ENCODE measurements at places on chromosomes 7 and 10. TPM values are rescaled to one million over a fixed set of nuclear protein-coding genes. Genes with fewer than 3 reads are reported as not detected.

DNA sequence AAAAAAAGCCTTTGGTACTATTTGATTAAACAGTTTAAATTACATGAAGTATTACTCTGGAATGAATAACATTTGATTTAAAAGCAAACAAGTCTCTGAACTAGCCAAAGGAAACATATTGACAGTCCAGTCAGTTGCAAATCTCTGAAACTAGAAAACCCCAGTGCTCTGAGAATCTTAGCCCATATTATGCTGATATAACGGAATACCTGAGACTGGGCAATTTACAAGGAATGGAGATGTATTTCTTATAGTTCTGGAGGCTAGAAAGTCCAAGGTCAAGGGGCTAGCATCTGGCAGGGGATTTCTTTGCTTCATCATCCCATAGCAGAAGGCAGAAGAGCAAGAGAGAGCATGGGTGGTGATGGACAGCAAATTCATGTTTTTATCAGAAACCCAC is 21.7 kb upstream of the FKBP9 start:
- no peaks in the 10 kb centered on the region for H3K27me3 ChIP-seq
- no peak overlapping the region for H3K4me3 ChIP-seq
- no peak overlapping the region for H3K27ac ChIP-seq
- H3K4me1 ChIP-seq = peaks cover 18% of the 10 kb centered on the region

- no peak overlapping the region for H3K4me3 ChIP-seq
- no peaks in the 10 kb centered on the region for H3K4me1 ChIP-seq
- H3K27ac ChIP-seq = no peak overlapping the region
- no peaks in the 10 kb centered on the region for H3K36me3 ChIP-seq
- peaks cover 60% of the 10 kb centered on the region for H3K27me3 ChIP-seq
These were observed 44.9 kb downstream of the FIGNL1 start for GRCh38 chr7:50405221-50405620.

DNA sequence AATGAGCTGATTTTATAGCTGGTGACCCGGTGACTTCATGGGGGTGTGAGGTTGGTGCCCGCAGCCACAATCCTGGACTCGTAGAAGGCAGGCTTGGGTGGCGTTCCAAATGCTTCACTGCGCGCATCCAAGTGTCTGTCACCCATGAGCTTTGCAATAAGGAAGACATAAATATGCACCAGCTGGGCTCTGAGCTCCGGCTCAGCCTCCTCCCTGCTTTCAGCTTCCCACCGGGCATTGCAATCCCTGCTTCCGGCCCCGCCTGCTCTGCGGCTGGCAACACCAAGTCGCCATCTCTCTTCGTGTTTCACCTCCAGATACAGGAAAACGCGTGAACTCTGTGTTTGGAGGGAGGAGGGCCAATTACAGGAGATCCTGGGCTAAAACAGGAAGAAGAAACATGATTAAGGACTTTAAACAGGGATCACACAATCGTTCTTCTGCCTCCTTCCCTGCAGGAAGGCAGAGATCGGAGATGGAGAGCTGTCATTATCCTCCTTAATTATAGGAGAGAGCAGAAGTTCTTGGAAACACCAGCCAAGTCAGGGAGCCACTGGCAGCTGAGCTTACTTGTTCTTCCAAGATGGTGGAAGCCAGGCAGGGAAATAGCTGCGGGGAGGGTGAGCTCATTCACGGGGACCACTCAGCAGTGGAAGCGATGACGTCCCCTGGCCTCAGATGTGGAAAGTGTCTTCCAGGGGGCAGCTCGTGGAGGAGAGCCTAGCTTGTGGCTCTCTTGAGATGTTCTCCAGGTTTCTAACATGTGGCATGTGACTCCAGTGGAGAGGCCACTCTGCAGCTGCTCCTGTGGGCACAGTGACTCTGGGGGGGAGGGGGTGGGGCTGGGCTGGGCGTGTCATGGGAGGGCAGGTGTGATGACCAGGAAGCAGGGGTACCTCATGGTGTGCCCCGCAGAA is 134.9 kb downstream of the CAMK1D start:
- peaks cover 51% of the 10 kb centered on the region for H3K4me1 ChIP-seq
- peak overlapping the region; percentile 15 for H3K4me3 ChIP-seq
- H3K27me3 ChIP-seq = no peaks in the 10 kb centered on the region
- DNase-seq = peak; percentile 93

GRCh38 chr10:127498087-127498486 is 51.0 kb upstream of the NPS start:
- peak; percentile 65 for DNase-seq
- peaks cover 35% of the 10 kb centered on the region for H3K4me1 ChIP-seq
- H3K27me3 ChIP-seq = no peaks in the 10 kb centered on the region
- no peaks in the 10 kb centered on the region for H3K36me3 ChIP-seq
- H3K27ac ChIP-seq = no peak overlapping the region

DNA sequence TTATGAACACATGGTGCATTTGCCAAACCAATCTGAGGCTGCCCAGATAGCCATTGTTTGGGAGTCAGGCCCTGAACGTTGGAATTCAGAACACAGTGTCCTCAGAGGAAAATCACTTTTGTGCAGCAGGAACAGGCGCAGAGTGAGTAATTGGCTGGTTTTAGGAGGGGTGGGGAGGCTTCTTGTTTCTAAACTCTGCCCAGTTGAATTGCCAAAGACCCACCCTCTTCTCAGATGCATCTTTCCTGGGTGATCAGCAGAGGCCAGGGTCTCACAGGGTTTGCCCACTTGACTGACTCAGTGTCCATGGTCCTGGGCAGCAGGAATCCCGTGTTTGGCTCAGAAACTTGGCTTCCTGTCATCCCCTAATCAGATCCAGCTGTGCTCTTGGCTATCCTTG is 24.3 kb downstream of the PRLHR start:
- DNase-seq = no peak
- H3K36me3 ChIP-seq = no peaks in the 10 kb centered on the region
- H3K27me3 ChIP-seq = peaks cover 15% of the 10 kb centered on the region
- no peak overlapping the region for H3K27ac ChIP-seq
- no peak overlapping the region for H3K4me3 ChIP-seq

- H3K4me1 ChIP-seq = peaks cover 22% of the 10 kb centered on the region
- H3K27ac ChIP-seq = no peak overlapping the region
- no peaks in the 10 kb centered on the region for H3K36me3 ChIP-seq
- peaks cover 85% of the 10 kb centered on the region for H3K27me3 ChIP-seq
These were observed 2.4 kb downstream of the SFMBT2 start for GRCh38 chr10:7408291-7409044.

DNA sequence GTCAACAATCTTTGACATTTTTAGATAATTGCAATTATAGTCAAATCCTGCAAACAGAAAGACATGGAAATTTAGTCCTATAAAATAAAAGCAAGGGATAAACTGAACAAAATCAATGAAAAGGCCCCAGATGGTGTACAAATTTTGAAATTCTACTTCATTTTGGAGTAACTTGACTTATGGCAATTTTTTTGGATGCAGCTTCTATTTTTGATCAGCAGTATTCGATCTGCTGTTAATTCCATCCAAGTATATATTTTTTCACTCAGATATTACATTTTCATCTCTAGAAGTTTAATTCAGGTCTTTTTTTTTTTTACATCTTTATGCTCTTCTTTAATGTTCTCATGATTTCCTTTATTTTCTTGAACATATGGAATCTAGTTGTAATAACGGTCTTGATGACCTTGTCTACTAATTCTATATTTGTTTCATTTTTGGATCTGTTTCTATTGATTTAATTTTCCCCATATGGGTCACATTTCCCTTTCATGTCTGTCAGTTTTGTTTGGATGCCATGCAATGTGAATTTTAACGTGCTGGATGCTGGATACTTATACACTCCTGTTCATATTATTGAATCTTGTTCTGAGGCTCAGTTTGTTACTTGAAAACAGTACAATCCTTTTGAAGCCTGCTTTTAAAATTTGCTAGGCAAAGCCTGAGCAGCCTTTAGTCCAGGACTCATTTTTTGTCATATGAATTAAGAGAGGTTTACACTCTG is 164.3 kb upstream of the FAM3C start:
- H3K27ac ChIP-seq = no peak overlapping the region
- no peaks in the 10 kb centered on the region for H3K36me3 ChIP-seq
- H3K4me3 ChIP-seq = no peak overlapping the region

Gene ANKRD61
- total RNA-seq = 1.1 TPM

GRCh38 chr7:28442540-28443420 is 30.5 kb downstream of the CREB5 start:
- DNase-seq = no peak
- H3K4me1 ChIP-seq = no peaks in the 10 kb centered on the region
- H3K4me3 ChIP-seq = no peak overlapping the region
- no peaks in the 10 kb centered on the region for H3K36me3 ChIP-seq
- no peak overlapping the region for H3K27ac ChIP-seq

GRCh38 chr10:2994221-2994961 is 73.0 kb upstream of the PFKP start:
- no peak overlapping the region for H3K27ac ChIP-seq
- H3K27me3 ChIP-seq = no peaks in the 10 kb centered on the region
- no peaks in the 10 kb centered on the region for H3K4me1 ChIP-seq
- no peak overlapping the region for H3K4me3 ChIP-seq

DNA sequence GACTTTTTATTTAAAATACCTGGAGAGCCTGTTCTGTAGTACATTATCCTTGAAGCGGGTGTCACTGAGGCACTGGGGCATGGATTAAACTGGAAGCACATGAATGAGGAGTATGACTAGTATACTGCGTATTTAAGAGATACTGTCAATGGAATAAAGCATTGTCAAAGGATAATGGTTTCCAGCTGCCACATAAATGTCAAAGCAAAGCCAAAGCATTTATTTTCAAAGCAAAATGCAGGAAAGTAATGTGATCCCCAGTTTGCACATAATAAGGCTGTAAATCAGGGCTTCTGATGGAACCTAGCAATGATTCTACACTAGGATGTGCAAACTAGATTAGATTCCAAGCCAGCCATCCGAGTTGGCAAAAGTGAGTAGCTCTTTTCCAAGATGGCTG is 240.1 kb downstream of the POU6F2 start:
- no peaks in the 10 kb centered on the region for H3K36me3 ChIP-seq
- H3K27me3 ChIP-seq = no peaks in the 10 kb centered on the region
- no peak overlapping the region for H3K27ac ChIP-seq
- peak; percentile 27 for DNase-seq

Gene COL13A1
- 3.0 TPM for total RNA-seq

- no peak overlapping the region for H3K4me3 ChIP-seq
- H3K27me3 ChIP-seq = no peaks in the 10 kb centered on the region
- H3K36me3 ChIP-seq = no peaks in the 10 kb centered on the region
- peaks cover 5% of the 10 kb centered on the region for H3K4me1 ChIP-seq
- DNase-seq = peak; percentile 88
These were observed 258.4 kb downstream of the SEMA3A start for GRCh38 chr7:83936056-83936708.

DNA sequence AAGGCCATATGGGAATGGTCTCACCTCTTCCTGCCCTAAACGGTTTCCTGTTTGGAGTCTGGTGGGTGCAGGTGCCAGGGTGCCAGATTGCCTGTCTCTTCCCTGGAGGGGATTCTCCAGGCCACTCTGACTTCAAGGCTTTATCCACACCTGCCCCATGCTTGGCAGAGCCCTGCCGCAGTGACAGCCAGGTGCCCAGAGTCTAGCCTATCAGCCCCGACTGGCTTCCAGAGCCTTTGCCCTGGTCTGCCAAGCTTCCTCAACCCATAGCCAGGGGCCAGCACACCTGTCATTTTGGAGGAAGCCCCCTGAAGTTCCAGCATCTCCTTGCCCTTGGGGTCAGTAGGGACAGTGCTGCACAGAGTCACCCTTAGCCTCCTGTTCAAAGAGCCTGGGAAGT is 21.6 kb downstream of the TBATA start:
- no peak overlapping the region for H3K4me3 ChIP-seq
- no peaks in the 10 kb centered on the region for H3K27me3 ChIP-seq
- no peak for DNase-seq
- H3K36me3 ChIP-seq = no peaks in the 10 kb centered on the region
- peaks cover 11% of the 10 kb centered on the region for H3K4me1 ChIP-seq
- H3K27ac ChIP-seq = no peak overlapping the region

GRCh38 chr7:141875453-141875852 is 34.2 kb upstream of the PRSS37 start:
- H3K4me1 ChIP-seq = no peaks in the 10 kb centered on the region
- no peak overlapping the region for H3K4me3 ChIP-seq
- no peak for DNase-seq
- H3K27me3 ChIP-seq = no peaks in the 10 kb centered on the region

Gene OR2A5
- not detected for total RNA-seq

GRCh38 chr10:104339469-104340110 is 1.3 kb upstream of the ITPRIP start:
- peak overlapping the region; percentile 72 for H3K4me3 ChIP-seq
- H3K36me3 ChIP-seq = no peaks in the 10 kb centered on the region
- H3K27me3 ChIP-seq = no peaks in the 10 kb centered on the region
- peaks cover 24% of the 10 kb centered on the region for H3K4me1 ChIP-seq
- DNase-seq = no peak
- peak overlapping the region; percentile 99 for H3K27ac ChIP-seq

- no peaks in the 10 kb centered on the region for H3K36me3 ChIP-seq
- H3K4me3 ChIP-seq = peak overlapping the region; percentile 57
- DNase-seq = peak; percentile 79
- peak overlapping the region; percentile 52 for H3K27ac ChIP-seq
- H3K27me3 ChIP-seq = no peaks in the 10 kb centered on the region
- H3K4me1 ChIP-seq = no peaks in the 10 kb centered on the region
These were observed 711 bp downstream of the FAM221A start for GRCh38 chr7:23680414-23681405.

Gene TRIM24
- 24.2 TPM for total RNA-seq

Gene ENO4
- 0.28 TPM for total RNA-seq

DNA sequence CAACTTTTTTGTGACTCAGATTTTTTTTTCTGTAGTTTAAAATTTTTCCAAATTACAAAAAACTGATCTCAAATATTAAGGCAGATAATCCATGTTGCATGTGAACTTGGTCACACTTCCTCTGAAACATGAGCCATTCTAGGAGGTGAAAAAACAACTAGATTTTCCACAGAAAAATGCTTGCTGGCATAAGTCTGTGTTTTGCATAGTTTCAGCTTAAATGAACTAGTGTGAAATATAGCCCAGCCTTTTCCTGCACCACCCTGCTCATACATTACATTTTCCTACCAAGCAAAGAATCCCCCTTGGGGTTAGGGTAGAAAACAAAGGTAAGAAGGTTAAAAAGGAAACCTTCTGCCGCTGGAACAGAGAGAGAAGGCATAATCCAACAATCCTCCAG is 48.2 kb downstream of the SLC25A13 start:
- H3K4me1 ChIP-seq = no peaks in the 10 kb centered on the region
- no peak overlapping the region for H3K4me3 ChIP-seq

GRCh38 chr10:21173802-21174714 is 276.9 kb upstream of the NEBL start:
- H3K27ac ChIP-seq = no peak overlapping the region
- H3K4me3 ChIP-seq = peak overlapping the region; percentile 65
- peaks cover 17% of the 10 kb centered on the region for H3K4me1 ChIP-seq
- no peaks in the 10 kb centered on the region for H3K36me3 ChIP-seq

DNA sequence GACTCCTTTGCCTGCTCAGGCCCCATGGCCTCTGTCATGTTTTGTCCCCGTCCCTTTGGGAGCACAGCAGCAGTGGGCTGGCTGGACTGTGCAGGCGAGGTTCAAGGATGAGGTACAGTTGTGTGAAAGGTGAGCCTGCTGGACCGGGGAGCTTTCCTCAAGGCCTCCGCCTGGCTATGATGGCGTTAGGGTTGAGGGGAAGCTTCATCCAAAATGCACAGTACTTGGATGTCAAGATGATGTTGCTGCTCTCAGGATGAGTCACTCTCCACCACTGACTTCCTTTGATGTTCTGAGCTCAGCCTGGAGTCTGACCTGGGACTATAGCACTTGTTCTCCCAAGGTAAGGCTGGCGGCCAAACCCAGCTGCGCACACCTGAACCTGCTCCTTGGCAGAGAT is 152.7 kb upstream of the SHH start:
- H3K4me1 ChIP-seq = no peaks in the 10 kb centered on the region
- no peaks in the 10 kb centered on the region for H3K36me3 ChIP-seq
- H3K27ac ChIP-seq = no peak overlapping the region
- peaks cover 23% of the 10 kb centered on the region for H3K27me3 ChIP-seq
- H3K4me3 ChIP-seq = no peak overlapping the region

GRCh38 chr10:46226900-46227558 is 59.8 kb upstream of the ANTXRL start:
- H3K36me3 ChIP-seq = no peaks in the 10 kb centered on the region
- no peak overlapping the region for H3K4me3 ChIP-seq
- H3K27me3 ChIP-seq = no peaks in the 10 kb centered on the region
- no peak for DNase-seq
- no peaks in the 10 kb centered on the region for H3K4me1 ChIP-seq
